ENCODE measurements at places on chromosomes 7 and 10.

DNA sequence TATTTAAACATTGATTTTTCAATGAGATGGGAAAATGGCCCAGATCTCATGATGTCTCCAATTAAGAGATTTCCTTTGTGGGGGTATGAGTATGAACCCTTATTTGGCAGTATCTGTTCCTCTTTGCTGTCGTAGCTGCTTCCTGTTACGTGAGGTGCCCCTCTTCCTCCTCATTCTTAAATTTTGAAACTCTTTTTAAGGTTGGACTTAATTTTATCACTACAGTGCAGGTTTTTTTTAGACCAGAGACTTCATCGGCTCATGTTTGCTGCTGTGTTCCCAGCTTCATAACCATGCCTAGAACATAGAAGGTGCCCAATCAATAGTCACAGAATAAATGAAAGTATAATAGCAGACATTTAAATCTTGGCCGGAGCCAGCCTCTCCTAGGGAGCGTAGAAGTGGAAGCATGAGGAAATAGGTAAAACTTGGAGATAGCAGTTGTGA lies 2.4 kb downstream of the MIOS start:
- DNase-seq = no peak

GRCh38 chr7:80843018-80843677 lies 75.7 kb downstream of the SEMA3C start:
- no peak for DNase-seq

- no peak for DNase-seq
Observed at GRCh38 chr7:18768256-18768655, 272.7 kb downstream of the HDAC9 start.

- no peak for DNase-seq
Observed at GRCh38 chr10:37844644-37845043, 12.8 kb downstream of the ZNF248 start.

DNA sequence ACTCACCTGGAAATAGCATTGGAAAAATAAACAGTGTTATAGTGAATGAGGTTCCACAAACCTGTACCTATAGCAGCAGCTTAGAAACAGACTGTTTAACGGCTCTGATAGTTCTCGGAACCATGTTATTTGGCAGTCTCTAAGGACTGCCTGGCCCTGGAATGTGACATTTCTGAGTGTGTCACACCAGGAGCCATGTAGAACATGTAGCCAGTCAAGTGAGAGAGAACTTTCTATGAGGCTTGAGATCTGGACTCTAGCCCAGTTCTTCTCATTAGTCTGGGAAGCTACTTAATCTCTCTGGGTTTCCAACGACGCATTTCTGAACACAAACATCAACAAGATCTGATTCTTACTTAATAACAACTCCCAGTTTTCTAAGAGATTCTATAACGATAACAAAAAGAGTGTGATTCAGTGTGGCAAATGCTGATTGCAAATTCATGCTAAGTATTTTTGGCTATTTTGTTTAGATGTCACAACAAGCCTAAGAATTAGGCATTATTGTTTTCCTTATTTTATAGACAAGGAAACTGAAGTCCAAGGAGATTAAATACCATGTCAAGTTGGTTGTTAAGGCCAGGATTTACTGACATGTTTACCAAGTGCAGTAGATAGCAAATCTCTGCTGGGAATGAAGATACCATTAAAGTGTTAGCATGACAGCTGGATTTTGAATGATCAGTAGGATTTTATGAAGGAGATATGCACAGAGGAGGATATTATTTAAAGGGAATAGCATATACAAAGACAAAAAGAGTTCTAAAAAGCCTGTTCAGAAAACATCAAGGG lies 47.2 kb downstream of the APBB1IP start:
- no peak for DNase-seq

- no peak for DNase-seq
Observed at GRCh38 chr7:69282946-69283345, 315.3 kb upstream of the AUTS2 start.

- no peak for DNase-seq
Observed at GRCh38 chr10:12633776-12634620, 284.7 kb downstream of the CAMK1D start.

DNA sequence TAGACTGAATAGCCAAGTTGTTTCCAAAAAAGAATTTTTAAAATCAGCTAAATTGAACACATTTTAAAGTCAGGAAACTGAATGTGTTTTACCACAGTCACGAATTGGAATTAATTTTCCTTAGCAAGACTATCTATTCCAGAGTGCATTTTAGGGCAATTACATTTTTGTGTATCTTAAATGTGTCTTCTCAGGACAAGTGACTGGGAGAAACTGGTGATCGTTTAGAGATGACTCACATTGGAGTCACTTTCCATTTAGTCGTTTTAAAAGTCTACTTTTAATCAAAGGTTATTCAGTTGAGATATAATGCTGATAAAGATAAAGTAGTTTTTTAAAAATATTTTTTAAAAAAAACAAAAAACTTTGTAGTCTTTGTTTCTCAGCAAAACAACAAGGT lies 191.7 kb upstream of the SLC26A5 start:
- no peak for DNase-seq

DNA sequence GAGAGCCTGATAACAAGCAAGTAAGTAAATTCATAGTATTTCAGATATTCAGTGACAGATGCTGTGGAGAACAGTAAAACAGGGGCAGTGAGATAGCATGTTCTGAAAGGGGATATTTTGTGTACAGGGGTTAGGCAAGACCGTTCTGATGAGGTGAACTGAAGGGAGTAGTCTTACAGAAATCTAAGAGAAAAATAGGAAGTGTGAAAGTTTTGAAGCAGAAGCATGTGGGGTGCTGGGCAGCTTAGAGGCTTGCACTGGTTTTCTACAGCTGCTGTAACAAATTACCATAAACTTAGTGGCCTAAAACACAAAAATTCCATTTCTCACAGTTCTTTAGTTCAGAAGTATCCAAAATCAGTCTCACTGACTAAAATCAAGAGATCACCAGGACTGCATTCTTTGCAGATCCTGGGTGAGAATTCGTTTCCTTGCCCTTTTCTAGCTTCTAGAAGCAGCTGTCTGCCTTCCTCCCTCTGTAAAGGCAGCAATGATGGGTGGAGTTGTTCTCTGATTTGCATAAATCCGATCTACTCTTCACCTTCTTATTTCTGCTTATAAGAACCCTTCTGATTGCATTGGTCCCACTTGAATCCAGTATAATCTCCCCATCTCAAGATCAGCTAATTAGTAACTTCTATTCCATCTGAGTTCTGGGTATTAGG lies 7.5 kb upstream of the KLF14 start:
- DNase-seq = no peak

DNA sequence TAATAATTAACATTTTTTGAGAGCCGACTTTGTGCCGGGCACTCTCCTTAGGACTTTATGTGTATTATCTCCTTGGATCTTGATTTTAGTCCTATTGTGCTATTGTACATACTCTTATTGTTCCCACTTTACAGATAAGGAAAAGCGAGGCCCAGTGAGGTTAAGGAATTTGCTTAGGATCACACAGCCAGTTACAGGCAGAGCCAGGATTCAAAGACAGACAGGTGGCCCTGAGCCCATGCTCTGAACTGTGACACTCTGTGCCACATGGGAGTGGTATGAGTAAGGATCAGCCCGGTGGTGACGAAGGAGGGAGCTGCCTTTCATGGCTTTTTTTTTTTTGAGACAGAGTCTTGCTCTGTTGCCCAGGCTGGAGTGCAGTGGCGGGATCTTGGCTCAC lies 15.8 kb upstream of the GNA12 start:
- no peak for DNase-seq

DNA sequence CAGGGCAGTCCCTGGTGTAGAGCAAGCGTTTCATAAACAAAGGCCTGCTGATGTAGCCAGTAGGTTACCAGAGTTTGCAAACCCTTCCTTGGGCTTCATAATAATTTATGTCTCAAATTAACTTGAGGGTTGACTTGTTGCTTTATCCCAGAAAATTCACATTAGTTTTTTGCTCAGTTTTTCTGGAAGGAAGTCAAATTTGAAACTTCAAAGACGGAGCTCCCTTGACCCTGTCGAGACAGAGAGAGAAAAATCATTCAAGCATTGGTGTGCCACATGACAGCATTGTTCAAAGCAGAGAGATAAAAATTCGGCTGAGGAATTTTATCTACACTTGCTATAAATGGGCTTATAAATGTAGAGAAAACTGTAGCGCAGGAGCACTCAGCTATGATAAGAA lies 627.7 kb downstream of the TNS3 start:
- no peak for DNase-seq

- DNase-seq = no peak
Observed at GRCh38 chr10:112524641-112525040, 77.6 kb downstream of the VTI1A start.

GRCh38 chr10:21511095-21511570 lies 14.3 kb downstream of the SKIDA1 start:
- no peak for DNase-seq

GRCh38 chr7:3861941-3862340 lies 560.9 kb downstream of the SDK1 start:
- DNase-seq = no peak

- no peak for DNase-seq
Observed at GRCh38 chr10:122311716-122312115, 40.6 kb downstream of the BTBD16 start.

- DNase-seq = no peak
Observed at GRCh38 chr7:31101544-31101943, 49.4 kb downstream of the ADCYAP1R1 start.

DNA sequence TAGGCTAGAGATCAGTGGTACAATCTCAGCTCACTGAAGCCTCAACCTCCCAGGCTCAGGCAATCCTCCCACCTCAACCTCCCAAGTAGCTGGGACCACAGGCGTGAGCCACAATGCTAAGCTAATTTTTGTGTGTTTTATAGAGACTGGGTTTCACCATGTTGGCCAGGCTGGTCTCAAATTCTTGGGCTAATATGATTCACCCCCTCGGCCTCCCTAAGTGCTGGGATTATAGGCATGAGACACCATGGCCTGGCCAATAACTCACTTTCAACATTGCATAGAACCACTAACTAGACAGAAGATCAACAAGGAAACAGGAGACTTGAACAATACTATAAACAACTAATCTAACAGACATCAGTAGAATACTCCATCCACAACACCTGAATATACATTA lies 191.7 kb downstream of the LRRN3 start:
- no peak for DNase-seq

Measured in stimulated activated CD4-positive, alpha-beta T cell treated with anti-CD3 and anti-CD28 coated beads, Interleukin-15, amount 100 ng/mL, for 48 hours (primary cell).